GM12878 (cell line): ENCODE measurements at places on chromosomes 12 and 14. TPM values are rescaled to one million over a fixed set of nuclear protein-coding genes. Genes with fewer than 3 reads are reported as not detected.

The FAM90A1 gene
- total RNA-seq: 0.62 and 0.66 TPM in 2 replicates

The PRB2 gene
- not detected in 2 replicates for total RNA-seq

The IKZF4 gene
- 4.6 and 5.8 TPM in 2 replicates for total RNA-seq

The OR4E2 gene
- total RNA-seq: not detected in 2 replicates

The GLT8D2 gene
- 0.13 and 0.41 TPM in 2 replicates for total RNA-seq

The NGB gene
- total RNA-seq: not detected in 2 replicates

- no peak overlapping the region for H3K27ac ChIP-seq
These were observed 64.9 kb upstream of the CATSPERB start for GRCh38 chr14:91796617-91797347.

GRCh38 chr14:51304941-51305340 is 64.9 kb downstream of the TMX1 start:
- no peak overlapping the region for H3K27ac ChIP-seq
- no peak for DNase-seq
- no peak overlapping the region for H3K4me3 ChIP-seq
- H3K27me3 ChIP-seq: no peaks in the 10 kb centered on the region
- H3K4me1 ChIP-seq: no peaks in the 10 kb centered on the region
- no peaks in the 10 kb centered on the region for H3K36me3 ChIP-seq

GRCh38 chr12:54654926-54655325 is 6.8 kb upstream of the DCD start:
- H3K4me3 ChIP-seq: no peak overlapping the region
- H3K36me3 ChIP-seq: no peaks in the 10 kb centered on the region
- no peaks in the 10 kb centered on the region; the same call in 1 of the 2 replicates for H3K4me1 ChIP-seq
- no peak overlapping the region for H3K27ac ChIP-seq
- no peak for DNase-seq
- no peaks in the 10 kb centered on the region; the same call in 1 of the 2 replicates for H3K27me3 ChIP-seq

DNA sequence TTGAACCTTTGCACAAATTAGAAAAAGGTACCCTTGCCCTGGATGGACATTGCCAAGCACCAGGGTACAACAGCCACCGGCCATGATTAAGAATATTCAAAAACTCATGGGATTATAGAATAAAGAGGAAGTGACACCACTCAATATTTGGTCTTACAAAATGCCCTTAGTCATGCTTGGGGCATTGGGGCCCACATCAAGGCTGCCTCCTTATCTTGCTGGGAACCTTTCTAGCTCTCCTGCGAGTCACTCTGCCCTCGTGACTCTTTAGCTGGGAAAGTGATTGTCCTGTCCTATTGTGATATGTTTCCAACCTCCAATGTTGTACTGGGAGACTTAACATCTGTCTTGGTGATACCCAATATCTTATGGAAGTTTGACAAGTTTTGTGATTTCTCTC is 57.8 kb downstream of the GTF2A1 start:
- H3K4me3 ChIP-seq: no peak overlapping the region
- H3K36me3 ChIP-seq: no peaks in the 10 kb centered on the region
- no peak overlapping the region for H3K27ac ChIP-seq
- no peaks in the 10 kb centered on the region for H3K4me1 ChIP-seq
- DNase-seq: no peak

DNA sequence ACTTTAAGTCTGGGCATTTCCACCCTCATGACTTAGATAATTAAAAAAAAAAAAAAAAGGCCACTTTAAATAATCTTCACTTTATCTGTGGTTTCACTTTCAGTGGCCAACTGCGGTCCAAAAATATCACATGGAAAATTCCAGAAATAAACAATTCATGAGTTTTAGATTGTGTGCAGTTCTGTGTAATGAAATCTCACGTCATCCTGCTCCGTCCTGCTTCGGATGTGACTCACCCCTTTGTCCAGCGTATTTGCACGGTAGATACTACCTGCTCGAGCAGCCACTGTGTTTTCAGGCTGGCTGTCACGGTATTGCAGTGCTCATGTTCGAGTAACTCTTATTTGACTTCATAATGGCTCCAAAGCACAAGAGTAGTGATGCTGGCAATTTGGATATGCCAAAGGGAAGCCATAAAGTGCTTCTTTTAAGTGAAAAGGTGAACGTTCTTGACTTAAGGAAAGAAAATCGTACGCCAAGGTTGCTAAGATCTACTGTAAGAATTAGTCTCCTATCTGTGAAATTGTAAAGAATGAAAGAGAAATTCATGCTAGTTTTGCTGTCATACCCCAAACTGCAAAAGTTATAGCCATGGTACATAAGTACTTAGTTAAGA is 2.4 kb downstream of the E2F7 start:
- H3K27me3 ChIP-seq: no peaks in the 10 kb centered on the region
- peaks cover 29% of the 10 kb centered on the region for H3K4me1 ChIP-seq
- DNase-seq: peak; percentile 64

GRCh38 chr14:59632381-59632780 is 55.8 kb upstream of the CCDC175 start:
- H3K4me3 ChIP-seq: no peak overlapping the region
- DNase-seq: no peak
- H3K27ac ChIP-seq: no peak overlapping the region
- H3K36me3 ChIP-seq: no peaks in the 10 kb centered on the region
- no peaks in the 10 kb centered on the region for H3K4me1 ChIP-seq

DNA sequence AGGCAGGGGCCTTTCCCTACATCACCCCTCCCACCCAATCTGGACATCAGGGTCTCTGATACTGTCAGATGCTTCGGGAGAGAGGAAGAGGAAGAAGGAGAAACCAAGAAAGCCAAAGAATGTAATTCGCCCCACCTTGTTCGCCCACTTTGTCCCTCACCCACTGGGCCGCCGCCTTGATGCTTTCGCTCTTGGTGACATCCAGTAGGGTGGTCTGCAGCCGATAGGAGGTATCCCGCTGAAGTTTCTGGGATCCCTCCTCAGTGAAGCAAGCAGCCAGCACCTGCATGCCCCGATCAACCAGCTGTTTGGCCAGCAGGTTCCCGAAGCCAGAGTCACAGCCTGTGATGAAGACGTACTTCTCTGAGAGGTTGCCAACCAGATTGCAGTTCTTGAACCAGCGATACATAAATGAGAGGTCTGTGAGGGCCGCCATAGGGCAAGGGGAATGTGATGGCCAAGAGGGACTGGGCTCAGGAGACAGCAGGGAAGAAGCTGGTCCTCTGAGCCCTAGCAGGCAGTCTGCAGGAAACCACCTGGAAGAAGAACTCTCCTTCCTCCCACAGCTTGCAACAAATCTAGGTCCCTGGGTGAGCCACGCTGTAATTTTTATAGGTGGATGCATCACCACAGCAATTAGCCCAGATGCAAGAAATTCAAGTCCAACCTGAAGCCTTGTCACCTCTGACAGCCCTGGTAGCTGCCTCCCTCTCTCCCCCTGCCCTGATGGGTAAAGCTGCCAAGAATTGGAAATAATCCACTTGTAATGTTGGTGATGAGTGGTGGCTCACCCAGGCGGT is at the start of gene SDR9C7:
Gene SDR9C7 (minus strand): TSS at position 583 of the 800 bp plus-strand sequence. CDS start 147 bp downstream, at position 436.
- no peak within 1 kb of the TSS for H3K27ac ChIP-seq
- no peak for DNase-seq
- H3K4me1 ChIP-seq: no peaks in the 10 kb centered on the region
- no peaks in the 10 kb centered on the region for H3K36me3 ChIP-seq
- H3K27me3 ChIP-seq: no peaks in the 10 kb centered on the region

- H3K27ac ChIP-seq: no peak overlapping the region
- H3K27me3 ChIP-seq: no peaks in the 10 kb centered on the region
- no peaks in the 10 kb centered on the region for H3K4me1 ChIP-seq
These were observed 299.8 kb downstream of the KCNH5 start for GRCh38 chr14:62745496-62745895.

DNA sequence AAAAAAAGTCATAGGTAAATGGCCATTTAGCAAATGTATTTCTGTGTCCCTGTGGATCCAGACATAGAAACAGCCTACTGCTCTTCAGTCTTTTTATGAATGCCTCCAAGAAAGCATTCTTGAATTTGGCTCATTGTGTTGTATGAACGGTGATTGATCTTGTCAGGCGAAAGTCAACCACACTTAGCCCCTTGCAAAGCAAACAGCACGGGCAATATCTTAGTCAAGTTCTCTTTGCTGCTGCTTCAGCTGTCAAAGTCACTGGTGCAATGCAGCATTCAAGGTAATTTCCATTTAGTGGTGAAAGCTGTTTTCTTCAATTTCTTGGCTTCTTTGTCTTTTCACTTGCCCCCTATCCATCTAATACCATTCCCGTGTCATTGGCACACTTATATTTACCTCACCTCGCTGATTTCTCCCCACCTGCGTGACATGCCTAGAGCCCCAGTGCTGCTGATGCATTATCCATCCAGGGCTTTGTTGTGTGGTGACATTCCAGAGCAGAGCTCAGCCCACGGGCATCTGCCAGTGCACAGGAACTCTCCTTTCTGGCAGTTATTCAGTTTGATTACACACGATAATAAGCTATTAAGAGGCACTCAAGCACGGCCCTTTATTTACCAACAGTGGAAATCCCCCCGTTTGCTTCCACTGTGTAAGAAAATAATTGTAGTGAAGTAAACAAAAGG is 362.3 kb upstream of the NOVA1 start:
- no peaks in the 10 kb centered on the region for H3K4me1 ChIP-seq
- DNase-seq: no peak

GRCh38 chr12:130778776-130779175 is 60.3 kb downstream of the STX2 start:
- H3K4me1 ChIP-seq: no peaks in the 10 kb centered on the region
- DNase-seq: no peak
- H3K36me3 ChIP-seq: no peaks in the 10 kb centered on the region
- H3K27me3 ChIP-seq: no peaks in the 10 kb centered on the region; the same call in 1 of the 2 replicates

DNA sequence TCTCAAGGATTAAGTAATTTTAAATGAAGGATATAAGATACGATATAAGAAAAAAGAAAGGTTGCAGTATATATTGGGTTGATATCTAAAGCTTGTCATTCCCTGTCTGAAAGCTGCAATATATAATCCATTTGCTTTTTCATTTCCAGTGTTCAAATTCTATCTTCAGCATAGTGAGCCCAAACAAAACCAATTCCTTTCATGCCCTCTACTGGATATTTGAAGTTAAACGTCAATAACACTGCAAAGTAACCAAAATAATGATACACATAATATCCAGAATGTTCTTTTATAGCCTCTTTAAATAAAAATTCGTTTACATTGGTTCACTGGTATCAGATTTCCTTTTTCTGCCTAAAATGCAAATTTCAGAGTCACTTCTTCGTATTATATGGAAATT is 64.5 kb upstream of the DAAM1 start:
- H3K36me3 ChIP-seq: no peaks in the 10 kb centered on the region
- H3K4me3 ChIP-seq: no peak overlapping the region
- DNase-seq: no peak
- H3K27ac ChIP-seq: no peak overlapping the region
- H3K4me1 ChIP-seq: no peaks in the 10 kb centered on the region

GRCh38 chr14:71333705-71334104 is 426.4 kb downstream of the PCNX1 start:
- peaks cover 4% of the 10 kb centered on the region for H3K36me3 ChIP-seq
- H3K27ac ChIP-seq: no peak overlapping the region; the same call in 1 of the 2 replicates
- no peak for DNase-seq
- H3K27me3 ChIP-seq: no peaks in the 10 kb centered on the region
- peaks cover 25% of the 10 kb centered on the region for H3K4me1 ChIP-seq

- H3K27ac ChIP-seq: no peak overlapping the region
- DNase-seq: no peak
- H3K36me3 ChIP-seq: no peaks in the 10 kb centered on the region
- peaks cover 8% of the 10 kb centered on the region for H3K4me1 ChIP-seq
- H3K4me3 ChIP-seq: no peak overlapping the region
- H3K27me3 ChIP-seq: no peaks in the 10 kb centered on the region
These were observed 89.6 kb downstream of the ARF6 start for GRCh38 chr14:49982501-49982951.

DNA sequence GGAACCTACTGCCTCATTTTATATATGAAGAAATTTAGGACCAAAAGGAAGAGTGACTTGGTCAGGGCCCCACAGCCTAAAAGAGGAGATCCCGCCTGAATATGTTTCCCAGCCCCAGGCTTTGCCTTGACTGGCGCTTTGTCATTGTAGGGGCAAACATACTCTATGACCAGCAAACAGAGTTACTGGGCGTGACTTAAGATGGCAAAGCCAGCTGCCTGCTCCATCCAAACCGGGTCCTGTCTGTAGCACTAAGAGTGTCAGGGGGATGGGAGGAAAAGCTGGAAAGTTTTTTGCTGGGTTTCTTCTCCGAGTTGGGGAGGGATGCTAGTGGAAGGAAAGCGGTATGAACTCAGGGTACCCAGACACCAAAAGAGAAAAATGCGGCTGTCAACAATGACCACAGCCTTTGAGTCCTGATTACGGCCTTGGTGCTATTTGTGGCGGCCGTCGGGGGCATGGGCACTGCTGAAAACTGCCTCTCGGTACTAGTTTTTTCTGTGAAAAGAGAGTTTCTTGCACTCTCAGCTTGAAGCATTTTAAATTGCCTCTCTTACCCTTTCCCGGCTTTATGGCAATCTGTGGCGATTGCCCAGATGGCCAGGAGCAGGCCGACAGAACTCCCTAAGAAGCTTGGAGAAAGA is 82.7 kb downstream of the PRIMA1 start:
- H3K27ac ChIP-seq: no peak overlapping the region
- H3K36me3 ChIP-seq: no peaks in the 10 kb centered on the region
- H3K4me1 ChIP-seq: no peaks in the 10 kb centered on the region
- DNase-seq: no peak

- H3K27me3 ChIP-seq: no peaks in the 10 kb centered on the region; the same call in none of the 2 replicates
- DNase-seq: no peak
These were observed 196.5 kb upstream of the PRMT8 start for GRCh38 chr12:3294481-3294911.

GRCh38 chr12:57872362-57872761 is 25.8 kb upstream of the CTDSP2 start:
- H3K27me3 ChIP-seq: no peaks in the 10 kb centered on the region; the same call in 1 of the 2 replicates
- peaks cover 6% of the 10 kb centered on the region; the same call in 1 of the 2 replicates for H3K4me1 ChIP-seq
- no peak overlapping the region for H3K27ac ChIP-seq
- H3K4me3 ChIP-seq: no peak overlapping the region
- DNase-seq: no peak

- no peak overlapping the region for H3K4me3 ChIP-seq
- no peaks in the 10 kb centered on the region for H3K4me1 ChIP-seq
- H3K36me3 ChIP-seq: no peaks in the 10 kb centered on the region
- H3K27ac ChIP-seq: no peak overlapping the region
- H3K27me3 ChIP-seq: no peaks in the 10 kb centered on the region
These were observed 119.2 kb downstream of the GALC start for GRCh38 chr14:87873741-87874140.

DNA sequence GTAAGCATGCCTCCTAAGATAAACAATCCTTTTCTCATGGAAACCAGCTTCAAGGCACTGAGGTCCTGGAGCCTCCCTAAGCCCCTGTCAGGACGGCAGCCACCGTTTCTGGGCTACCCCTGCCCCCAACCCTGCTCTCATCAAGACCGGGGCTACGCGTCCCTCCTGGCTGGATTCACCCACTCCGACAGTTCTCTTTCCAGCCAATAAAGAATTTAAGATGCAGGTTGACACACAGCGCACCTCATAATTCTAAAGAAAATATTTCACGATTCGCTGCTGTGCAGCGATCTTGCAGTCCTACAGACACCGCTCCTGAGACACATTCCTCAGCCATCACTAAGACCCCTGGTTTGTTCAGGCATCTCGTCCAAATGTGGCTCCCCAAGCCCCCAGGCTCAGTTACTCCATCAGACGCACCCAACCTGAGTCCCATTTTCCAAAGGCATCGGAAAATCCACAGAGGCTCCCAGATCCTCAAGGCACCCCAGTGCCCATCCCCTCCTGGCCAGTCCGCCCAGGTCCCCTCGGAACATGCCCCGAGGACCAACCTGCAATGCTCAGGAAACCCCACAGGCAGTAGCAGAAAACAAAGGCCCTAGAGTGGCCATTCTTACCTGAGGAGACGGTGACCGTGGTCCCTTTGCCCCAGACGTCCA is 336.3 kb downstream of the TMEM121 start:
- no peaks in the 10 kb centered on the region for H3K27me3 ChIP-seq
- H3K36me3 ChIP-seq: peaks cover 10% of the 10 kb centered on the region
- H3K4me3 ChIP-seq: peak overlapping the region; percentile 84
- DNase-seq: no peak
- H3K27ac ChIP-seq: peak overlapping the region; percentile 98
- no peaks in the 10 kb centered on the region for H3K4me1 ChIP-seq
